T-helper 9 cell (primary cell): ENCODE measurements at places on chromosomes 5 and 9.
A peak's percentile ranks its signal among the peaks of the same experiment; 100 is the strongest.

- DNase-seq: no peak
Observed at GRCh38 chr5:18491349-18491748, 857.1 kb downstream of the TAF11L14 start.

- DNase-seq: peak; percentile 52
Observed at GRCh38 chr9:136170006-136170901, 34.7 kb downstream of the LHX3 start.

DNA sequence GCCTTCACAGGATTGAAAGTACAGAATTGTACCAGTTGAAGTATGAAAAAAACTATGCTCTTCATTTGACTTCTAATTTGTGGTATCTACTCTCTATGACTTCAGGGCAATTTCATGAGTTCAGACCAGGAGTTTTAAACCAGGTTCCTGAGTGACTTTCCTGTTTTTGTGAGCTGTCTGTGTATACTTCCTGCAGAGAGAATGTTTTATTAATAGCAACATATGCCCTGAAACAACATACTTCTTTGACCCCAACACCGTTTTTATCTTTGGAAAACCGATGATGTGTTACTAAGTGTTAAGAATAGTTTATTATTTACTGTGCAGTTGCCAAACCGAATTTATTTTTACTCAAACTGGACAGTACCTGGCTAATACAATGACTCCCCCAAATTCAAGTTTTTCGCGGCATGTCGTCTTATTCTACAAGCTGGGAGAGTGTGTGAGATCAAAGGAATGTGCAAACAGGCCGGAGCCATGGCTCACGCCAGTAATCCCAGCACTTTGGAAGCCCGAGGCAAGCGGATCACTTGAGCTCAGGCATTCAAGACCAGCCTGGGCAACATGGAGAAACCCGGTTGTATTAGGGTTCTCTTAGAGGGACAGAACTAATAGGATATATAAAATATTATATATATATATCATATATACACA lies 58.7 kb upstream of the ERBIN start:
- DNase-seq: no peak

DNA sequence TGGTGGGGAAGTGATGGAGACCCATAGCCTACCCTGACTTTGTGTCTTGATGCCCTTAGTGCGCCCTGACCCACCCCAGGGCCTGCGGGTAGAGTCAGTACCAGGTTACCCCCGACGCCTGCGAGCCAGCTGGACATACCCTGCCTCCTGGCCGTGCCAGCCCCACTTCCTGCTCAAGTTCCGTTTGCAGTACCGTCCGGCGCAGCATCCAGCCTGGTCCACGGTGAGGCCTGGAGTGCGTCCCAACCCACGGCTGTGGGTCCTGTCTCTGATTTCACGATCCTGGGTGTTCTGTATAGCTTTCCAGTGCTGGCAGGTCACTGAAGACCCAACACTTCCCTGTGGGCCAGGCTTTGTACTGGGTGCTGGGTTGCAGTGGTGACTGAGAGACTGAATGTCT lies 4.0 kb downstream of the CCL27 start:
- DNase-seq: no peak

DNA sequence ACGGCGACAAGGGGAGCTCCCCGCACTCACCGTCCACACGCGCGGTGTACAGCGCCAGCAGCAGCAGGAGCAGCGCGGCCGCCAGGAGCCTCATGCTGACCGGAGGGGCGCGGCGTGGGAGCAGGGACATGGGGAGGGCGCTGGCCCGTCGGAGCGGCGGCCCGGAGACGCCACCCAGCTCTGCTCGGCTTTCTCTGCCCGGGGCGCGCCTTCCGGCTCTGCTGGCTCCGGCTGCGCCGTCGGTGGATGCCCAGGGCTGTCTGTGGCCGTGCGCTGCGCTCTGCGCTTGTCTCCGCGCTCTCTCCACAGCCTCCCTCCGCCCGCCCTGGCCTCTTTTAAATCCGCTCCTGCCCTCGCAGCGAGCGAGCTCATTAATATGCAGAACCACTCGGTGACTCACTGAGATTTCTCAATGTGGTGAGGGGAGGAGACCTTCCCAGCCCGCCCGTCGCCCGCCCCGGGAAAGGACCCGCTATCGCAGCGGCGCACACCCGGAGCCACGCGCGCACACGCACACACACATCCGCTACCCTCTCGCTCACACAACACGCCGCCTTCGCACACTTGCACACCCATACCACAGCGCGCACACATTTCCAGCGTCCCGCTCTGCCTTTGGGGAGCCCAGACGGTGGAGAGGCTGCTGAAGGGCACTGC lies at the start of gene CXCL14:
CXCL14 (minus strand) TSS at position 307 of the 657 bp plus-strand sequence; CDS start at position 94, 213 bp downstream.
- DNase-seq: no peak

- no peak for DNase-seq
Observed at GRCh38 chr9:35569206-35569605, 35.9 kb upstream of the TESK1 start.

- no peak for DNase-seq
Observed at GRCh38 chr5:37767961-37768360, 71.9 kb downstream of the GDNF start.

- no peak for DNase-seq
Observed at GRCh38 chr9:35229779-35230143, 68.0 kb downstream of the UNC13B start.

- peak; percentile 5 for DNase-seq
Observed at GRCh38 chr5:180718810-180719453, 20.9 kb downstream of the OR2Y1 start.

DNA sequence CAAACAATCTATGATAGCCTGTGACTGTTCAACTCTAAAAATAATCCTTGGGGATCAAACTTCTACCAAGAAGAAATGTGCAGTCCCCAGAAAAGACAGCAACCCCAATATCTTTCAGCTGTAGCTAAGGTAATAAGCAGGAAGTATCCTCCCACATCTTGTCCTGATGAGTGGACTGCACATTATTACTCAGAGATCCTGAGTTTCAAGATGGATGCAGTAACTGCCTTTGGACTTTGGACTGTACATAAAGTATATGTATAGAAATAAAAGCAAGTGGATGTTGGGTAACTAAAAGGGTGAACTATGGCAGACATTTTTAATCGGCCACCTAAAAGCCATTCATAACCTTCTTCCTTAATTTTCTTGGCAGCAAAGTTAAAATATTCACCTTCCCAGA lies 45.1 kb downstream of the SMIM23 start:
- DNase-seq: no peak

GRCh38 chr9:6566409-6567139 lies 79.0 kb downstream of the GLDC start:
- no peak for DNase-seq

DNA sequence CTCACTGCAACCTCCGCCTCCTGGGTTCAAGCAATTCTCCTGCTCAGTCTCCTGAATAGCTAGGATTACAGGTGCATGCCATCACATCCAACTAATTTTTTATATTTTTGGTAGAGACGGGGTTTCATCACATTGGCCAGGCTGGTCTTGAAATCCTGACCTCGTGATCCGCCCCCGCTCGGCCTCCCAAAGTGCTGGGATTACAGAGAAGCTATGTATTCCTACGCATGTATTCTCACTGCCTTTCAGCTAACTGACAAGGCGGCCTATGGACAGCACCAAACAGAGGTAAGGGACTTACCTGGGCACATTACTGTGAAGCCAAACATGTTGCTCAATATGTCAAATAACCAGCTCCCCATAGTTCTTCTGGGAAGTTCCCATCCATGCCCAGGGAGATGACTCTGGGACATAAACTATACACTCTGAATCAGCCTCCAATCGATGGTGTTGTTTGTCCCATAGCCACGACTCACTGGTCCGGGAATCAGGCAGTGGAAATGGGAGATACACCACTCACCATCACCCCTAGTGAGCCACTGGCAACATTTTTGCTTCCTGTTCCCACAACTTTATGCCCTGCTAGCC lies 114.6 kb downstream of the SYK start:
- DNase-seq: no peak

- DNase-seq: no peak
Observed at GRCh38 chr5:144273232-144274027, 102.8 kb downstream of the KCTD16 start.

GRCh38 chr5:36655161-36655560 lies 48.8 kb downstream of the SLC1A3 start:
- DNase-seq: no peak

GRCh38 chr5:136090319-136090718 lies 42.3 kb upstream of the SMAD5 start:
- no peak for DNase-seq

DNA sequence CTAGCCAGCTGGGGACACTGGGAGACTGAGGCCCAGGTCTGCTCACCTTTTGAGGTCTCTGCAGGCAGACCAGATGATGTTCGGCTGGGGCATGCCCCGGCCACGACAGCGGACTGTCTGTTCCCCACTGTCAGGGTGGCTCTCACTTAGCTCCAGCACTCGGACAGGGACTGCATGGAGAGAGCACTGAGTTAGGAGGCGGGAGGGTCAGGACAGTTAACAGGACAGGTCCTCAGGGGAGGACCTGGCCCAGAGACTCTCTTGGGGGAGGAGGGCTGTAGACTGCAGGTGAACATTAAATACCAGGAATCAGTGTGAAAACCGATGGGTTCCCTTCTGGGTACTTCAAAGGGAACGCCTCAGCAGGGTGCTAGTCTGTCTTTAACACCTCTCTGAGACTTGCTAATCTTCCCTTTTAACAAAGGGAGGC lies 25.1 kb downstream of the PDGFRB start:
- no peak for DNase-seq

DNA sequence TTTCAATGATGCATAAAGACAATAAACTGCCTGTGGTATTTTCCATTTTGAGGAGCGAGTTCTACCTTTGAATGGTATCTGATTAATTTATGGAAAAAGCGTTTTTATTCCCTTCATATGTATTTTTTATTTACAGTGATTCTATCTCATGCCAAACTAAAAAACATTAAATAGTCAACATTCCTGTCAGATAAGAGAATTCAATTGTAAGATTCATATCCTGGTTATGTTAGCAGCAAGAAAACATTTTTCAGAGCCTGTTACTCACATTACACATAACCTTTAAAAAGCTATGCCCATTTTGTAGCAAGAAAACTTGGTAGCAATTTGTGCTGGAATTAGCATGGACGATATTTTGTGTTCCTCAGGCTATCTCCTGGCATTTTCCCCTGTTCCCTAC lies 55.1 kb upstream of the PRLR start:
- no peak for DNase-seq

- DNase-seq: no peak
Observed at GRCh38 chr5:132708645-132709044, 28.7 kb downstream of the KIF3A start.

- no peak for DNase-seq
Observed at GRCh38 chr5:20601678-20602100, 613.7 kb upstream of the CDH18 start.

- no peak for DNase-seq
Observed at GRCh38 chr9:130626249-130626996, 38.0 kb upstream of the PRDM12 start.

- DNase-seq: no peak
Observed at GRCh38 chr9:133557581-133557980, 23.1 kb downstream of the ADAMTSL2 start.

DNA sequence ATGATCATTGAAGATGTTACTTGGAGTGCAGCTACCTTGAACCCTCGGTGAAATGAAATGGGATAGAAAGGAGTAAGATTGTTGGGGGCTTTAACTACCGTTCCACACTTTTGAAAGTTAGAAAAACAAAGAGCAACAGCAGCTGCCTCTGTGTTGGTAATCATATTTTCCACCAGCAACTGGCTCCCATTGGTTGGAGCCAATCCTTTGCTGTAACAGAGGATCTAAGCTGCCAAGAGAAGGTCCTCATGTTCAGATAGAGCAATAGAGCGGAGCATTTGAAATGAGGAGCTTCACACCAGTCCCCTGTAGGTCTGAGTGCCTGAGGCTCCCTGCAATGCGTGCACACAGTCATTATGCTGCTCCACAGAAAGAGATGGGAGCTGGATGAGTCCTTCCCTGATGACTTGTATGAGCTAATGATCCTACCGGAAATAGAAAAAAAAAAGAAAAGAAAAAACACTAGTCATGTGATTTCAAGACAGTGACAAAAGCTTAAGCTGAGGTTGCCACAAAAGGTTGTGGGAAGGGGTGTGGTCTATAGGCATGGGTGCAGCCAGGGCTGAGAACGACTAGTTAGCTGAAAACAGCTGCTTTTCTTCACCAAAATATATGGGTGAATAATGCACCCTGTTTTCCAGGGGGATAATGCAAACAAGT lies 300.7 kb downstream of the MLLT3 start:
- DNase-seq: peak; percentile 22

GRCh38 chr9:124762633-124763032 lies 8.5 kb downstream of the NR6A1 start:
- DNase-seq: no peak

DNA sequence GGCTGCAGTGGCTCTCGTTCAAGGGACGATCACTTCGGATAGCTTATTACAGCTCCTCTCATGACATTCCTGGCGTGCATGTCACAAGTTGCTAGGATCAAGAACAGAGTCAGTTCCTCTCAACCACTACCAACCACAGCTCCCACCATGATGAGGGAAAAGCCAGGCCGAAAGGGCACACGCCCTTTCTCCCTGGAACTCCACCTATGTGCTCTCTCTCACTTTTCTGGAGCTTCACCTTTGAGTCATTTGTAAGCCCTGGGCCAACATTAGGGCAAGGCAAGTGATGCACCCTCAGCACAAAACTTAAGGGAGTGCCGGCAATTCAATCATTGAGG lies 1.6 kb downstream of the SPACA9 start:
- no peak for DNase-seq

- no peak for DNase-seq
Observed at GRCh38 chr9:122051351-122052321, 41.5 kb downstream of the TTLL11 start.

DNA sequence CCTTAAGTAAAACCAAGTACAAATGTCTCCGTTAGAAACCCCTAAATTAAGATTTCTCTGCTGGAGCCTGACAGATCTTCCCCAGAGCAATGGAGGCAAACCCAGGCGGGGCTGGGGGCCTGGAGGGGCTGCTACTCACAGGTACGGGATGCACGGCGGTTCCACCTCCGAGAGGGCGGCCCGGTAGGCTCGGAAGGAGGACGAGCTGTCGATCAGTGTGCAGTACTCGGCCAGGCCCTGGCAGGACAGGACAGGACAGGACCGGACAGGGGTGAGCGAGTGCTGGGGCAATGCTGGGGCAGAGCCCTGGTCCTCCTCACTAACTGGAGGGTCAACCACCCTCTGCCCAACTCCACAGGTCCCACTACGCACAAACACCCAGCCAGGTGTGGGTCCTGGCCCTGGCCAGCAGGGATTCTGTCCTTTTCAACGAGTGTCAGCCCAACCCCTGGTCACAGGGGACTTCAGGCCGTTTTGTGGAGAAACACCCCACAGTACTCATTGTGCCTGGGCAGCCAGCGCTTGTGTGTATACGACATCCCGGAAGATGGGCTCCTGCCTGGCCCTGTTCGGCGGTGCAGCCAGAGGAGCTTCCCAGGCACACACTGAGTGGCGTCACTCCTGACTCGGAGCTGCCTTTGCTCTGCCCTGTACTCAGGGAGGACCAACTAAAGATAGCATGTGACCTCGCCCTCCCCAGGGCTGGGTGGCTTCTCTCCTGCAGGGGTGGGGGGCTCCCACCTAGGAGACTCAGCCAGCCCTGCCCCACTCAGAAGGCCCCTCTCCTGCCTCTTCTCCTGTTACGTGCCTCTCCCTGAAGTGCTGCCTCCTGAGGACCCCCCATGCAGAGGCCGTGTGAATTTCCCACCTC lies 37.4 kb downstream of the PRRT1B start:
- no peak for DNase-seq
